ENCODE measurements at places on chromosomes 2 and 18.

DNA sequence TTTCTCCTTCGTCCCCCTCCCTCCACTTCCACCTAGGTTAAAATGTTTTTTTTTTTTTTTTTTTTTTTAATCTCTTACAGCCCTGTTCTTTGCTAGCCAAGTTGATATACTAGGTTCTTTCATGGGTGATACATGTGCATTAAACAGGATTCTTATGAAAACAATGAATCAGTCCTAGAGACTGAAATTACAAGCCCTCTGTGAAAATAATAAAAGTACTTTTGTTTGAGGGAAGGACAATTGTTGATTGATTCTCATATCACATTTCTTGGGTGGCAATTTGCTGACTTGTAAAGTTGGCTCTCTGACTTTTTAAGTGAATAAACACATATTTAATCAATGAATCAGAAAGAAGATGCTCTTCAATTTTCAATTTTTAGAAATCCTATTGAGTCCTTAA lies 639.9 kb downstream of the LRP1B start:
- no peak for DNase-seq

DNA sequence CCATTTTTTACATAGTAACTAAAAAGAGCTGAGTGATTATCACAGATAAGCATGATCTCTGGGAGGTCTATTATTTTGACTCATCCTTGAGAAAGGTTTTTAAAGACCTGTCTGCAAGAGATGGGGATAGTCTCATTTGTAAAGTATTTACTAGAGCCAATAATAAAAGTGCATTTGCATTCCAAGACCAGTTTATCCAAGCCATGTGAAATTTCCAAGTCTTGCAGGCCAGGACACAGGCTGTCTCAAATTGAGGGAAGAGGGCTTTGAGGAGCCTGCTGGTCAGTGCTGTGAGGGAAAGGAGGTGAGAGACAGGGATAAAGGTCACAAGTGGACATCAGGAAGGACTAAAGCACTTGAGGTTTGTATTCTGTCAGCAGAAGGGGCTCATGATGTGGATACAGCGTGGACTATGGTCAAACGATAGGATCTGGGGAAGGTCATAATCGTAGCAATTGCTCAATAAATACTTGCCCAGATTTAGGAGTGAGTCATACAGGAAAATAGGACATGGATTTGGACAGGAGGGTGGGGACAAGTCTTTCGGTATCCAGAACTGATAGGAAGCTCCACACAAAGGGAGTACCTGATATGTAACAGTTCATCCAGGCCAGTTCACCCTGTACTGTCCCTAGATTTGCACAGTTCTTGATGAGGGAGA lies 6.6 kb upstream of the CDH2 start:
- no peak for DNase-seq

DNA sequence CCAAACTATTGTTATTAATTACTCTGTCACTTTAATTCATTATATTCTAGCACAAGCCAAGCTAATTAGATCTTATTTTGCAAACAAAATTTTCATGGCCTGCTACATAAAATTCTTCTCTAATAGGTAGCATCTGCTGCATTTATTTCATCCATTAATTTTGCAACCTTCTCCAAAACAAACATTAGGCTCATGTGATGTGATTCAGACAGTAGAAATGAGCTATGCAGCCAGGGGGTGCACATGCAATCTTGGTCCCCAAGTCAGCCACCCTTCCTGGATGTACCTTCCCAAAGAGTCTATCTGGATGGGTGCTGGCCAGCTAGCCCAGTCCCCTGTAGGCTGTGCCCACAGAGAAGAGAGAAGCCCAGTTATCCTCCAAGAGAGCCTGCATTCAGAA lies 242.1 kb upstream of the OSR1 start:
- no peak for DNase-seq

DNA sequence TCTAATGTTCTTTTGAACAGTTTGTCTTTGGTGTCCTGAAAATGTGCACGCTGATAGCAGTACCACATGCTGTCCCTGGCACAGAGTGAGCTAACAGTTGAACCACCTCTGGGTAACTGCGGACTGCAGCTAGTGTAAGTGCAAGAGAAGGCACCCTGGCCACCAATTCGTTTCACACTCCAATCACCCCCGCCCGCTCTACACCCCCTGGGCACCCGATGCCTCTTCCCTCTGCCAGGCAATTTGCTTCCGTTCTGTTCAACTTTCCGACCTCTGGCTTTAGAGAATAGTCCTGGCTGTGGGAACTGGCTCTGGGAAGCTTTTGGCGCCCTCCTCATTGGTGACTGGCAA lies 1.4 kb downstream of the DOCK10 start:
- DNase-seq: no peak
